IMR-90 (cell line): ENCODE measurements at places on chromosomes 7 and 10. TPM values are rescaled to one million over a fixed set of nuclear protein-coding genes. Genes with fewer than 3 reads are reported as not detected.

PSTK gene
- polyA plus RNA-seq = 4.2 and 5.4 TPM in 2 replicates

FAM3C gene
- polyA plus RNA-seq = 33.9 and 45.8 TPM in 2 replicates

ASAH2 gene
- polyA plus RNA-seq = 0.31 and 0.77 TPM in 2 replicates

UNCX gene
- not detected in 2 replicates for polyA plus RNA-seq

TBATA gene
- polyA plus RNA-seq = not detected in 2 replicates

OR2A5 gene
- not detected in 2 replicates for polyA plus RNA-seq

FHIP2A gene
- 8.9 and 10.7 TPM in 2 replicates for polyA plus RNA-seq

AFAP1L2 gene
- polyA plus RNA-seq = 0.10 and 0.22 TPM in 2 replicates
